ENCODE measurements at places on chromosomes 13 and 19.

- DNase-seq, result no peak
These were observed 264.4 kb downstream of the UQCRFS1 start for GRCh38 chr19:28948566-28948965.

- no peak for DNase-seq
These were observed 1.9 kb downstream of the TBC1D17 start for GRCh38 chr19:49879243-49879963.

DNA sequence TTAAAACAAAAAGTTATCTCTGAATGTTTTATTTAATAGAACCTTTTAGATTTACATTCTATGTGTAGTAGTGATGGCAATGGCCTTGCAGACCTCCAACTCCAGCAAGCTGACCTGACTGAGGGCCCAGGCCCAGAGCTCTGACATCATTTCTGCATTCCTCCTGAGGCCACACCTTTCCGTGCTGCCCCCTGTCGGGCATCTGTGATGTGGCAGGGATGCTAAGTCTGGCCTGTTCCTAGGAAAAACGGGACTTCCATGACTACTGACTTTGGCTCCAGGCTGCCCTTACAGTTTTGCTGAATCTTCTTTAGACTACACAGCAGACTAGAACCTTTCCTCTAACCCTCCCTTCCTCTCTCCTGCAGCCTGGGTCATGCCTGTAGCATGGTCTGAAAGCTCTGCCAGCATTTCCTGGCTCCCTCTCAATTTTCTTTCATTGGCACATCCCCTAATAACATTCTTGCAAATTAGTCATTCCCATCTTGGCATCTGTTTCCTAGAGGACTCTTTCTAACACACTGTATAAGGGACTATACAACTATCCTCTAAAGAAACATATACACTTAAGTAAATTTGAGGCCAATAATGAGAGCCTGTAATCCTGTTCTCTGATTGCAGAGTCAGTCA lies 249.1 kb downstream of the GPC5 start:
- DNase-seq, result peak; percentile 9

- DNase-seq, result no peak
These were observed 14.4 kb downstream of the ACP7 start for GRCh38 chr19:39098365-39099269.
